Mammary microvascular endothelial cell (primary cell): ENCODE measurements at places on chromosomes 7 and 10. TPM values are rescaled to one million over a fixed set of nuclear protein-coding genes. Genes with fewer than 3 reads are reported as not detected.

The ABCC2 gene
- 0.07 and 0.49 TPM in 2 replicates for total RNA-seq

The GALNT17 gene
- total RNA-seq = not detected in 2 replicates

The C10orf62 gene
- not detected in 2 replicates for total RNA-seq

The UCMA gene
- total RNA-seq = not detected in 2 replicates

The CFAP58 gene
- total RNA-seq = 0.39 and 0.67 TPM in 2 replicates

The AIFM2 gene
- 6.2 and 7.8 TPM in 2 replicates for total RNA-seq

The DYNC1I1 gene
- total RNA-seq = 0.89 and 1.2 TPM in 2 replicates

The NUPR2 gene
- not detected in 2 replicates for total RNA-seq

The CACNA2D1 gene
- total RNA-seq = 10.3 and 18.3 TPM in 2 replicates

The AKR1C1 gene
- total RNA-seq = 0.30 and 1.3 TPM in 2 replicates

The HNRNPA2B1 gene
- total RNA-seq = 171 and 191 TPM in 2 replicates

The CPA1 gene
- total RNA-seq = not detected in 2 replicates

The SUMF2 gene
- total RNA-seq = 121 and 134 TPM in 2 replicates

The CTNNA3 gene
- total RNA-seq = under 0.01 TPM in 1 of 2 replicates, not detected in the other

The DENND11 gene
- total RNA-seq = 10.9 and 12.7 TPM in 2 replicates

The GCK gene
- total RNA-seq = 0.39 TPM in 1 of 2 replicates, not detected in the other

The PALD1 gene
- total RNA-seq = 31.8 and 32.5 TPM in 2 replicates

The AUTS2 gene
- total RNA-seq = 0.20 and 1.2 TPM in 2 replicates

The PAPOLB gene
- not detected in 2 replicates for total RNA-seq

The LLCFC1 gene
- total RNA-seq = not detected in 2 replicates

The SUN3 gene
- total RNA-seq = not detected in 2 replicates

The GRB10 gene
- total RNA-seq = 95.3 and 113 TPM in 2 replicates

The MRLN gene
- not detected in 2 replicates for total RNA-seq

The IQCE gene
- total RNA-seq = 12.0 and 26.0 TPM in 2 replicates

The FOXP2 gene
- total RNA-seq = 0.34 and 1.5 TPM in 2 replicates

The HMX3 gene
- 0.10 TPM in 1 of 2 replicates, not detected in the other for total RNA-seq

The SAP25 gene
- total RNA-seq = not detected in 2 replicates

The MBL2 gene
- total RNA-seq = not detected in 2 replicates

The ELAPOR2 gene
- total RNA-seq = 39.5 and 44.4 TPM in 2 replicates

The PTF1A gene
- not detected in 2 replicates for total RNA-seq

The TMEM229A gene
- total RNA-seq = not detected in 2 replicates

The ITIH2 gene
- not detected in 2 replicates for total RNA-seq

The BAMBI gene
- 1.1 and 1.6 TPM in 2 replicates for total RNA-seq

The TCF7L2 gene
- 2.9 and 3.2 TPM in 2 replicates for total RNA-seq

The ICA1 gene
- 10.9 and 11.1 TPM in 2 replicates for total RNA-seq

The PODXL gene
- 415 and 461 TPM in 2 replicates for total RNA-seq

The SLC26A3 gene
- total RNA-seq = not detected in 2 replicates

The SRRM3 gene
- total RNA-seq = 0.10 and 0.93 TPM in 2 replicates

The CRTAC1 gene
- 0.74 and 5.6 TPM in 2 replicates for total RNA-seq

The ADRB1 gene
- total RNA-seq = 1.5 and 2.1 TPM in 2 replicates

The CALML5 gene
- not detected in 2 replicates for total RNA-seq

The CPN1 gene
- total RNA-seq = not detected in 2 replicates

The LRRC4 gene
- 0.44 and 0.60 TPM in 2 replicates for total RNA-seq

The LIPK gene
- not detected in 2 replicates for total RNA-seq

The GHRHR gene
- not detected in 2 replicates for total RNA-seq

The PHYHIPL gene
- total RNA-seq = not detected in 2 replicates

The DPCD gene
- 43.1 and 52.2 TPM in 2 replicates for total RNA-seq

The AQP1 gene
- 1.4 and 4.9 TPM in 2 replicates for total RNA-seq
